ENCODE measurements at places on chromosomes 1 and 21.

DNA sequence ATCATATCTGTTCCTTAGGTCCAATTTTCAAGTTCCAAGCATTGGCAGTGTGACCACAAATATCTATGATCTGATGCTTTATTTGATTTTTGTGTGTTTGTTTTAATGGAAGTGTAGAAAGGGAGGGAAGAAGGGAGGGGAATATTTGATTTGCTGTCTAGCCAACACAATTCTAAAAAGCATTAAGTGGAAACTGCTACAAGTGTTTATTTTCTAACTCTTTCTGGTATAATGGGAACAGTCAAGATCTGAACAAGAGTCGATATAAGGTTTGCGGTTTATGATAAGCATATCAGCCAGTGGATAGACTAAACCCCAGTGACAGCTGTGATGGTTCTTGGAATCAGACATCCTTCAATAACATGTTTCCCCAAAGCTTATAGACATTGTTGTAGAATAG, 267.8 kb upstream of the SNX7 start:
- DNase-seq: no peak

DNA sequence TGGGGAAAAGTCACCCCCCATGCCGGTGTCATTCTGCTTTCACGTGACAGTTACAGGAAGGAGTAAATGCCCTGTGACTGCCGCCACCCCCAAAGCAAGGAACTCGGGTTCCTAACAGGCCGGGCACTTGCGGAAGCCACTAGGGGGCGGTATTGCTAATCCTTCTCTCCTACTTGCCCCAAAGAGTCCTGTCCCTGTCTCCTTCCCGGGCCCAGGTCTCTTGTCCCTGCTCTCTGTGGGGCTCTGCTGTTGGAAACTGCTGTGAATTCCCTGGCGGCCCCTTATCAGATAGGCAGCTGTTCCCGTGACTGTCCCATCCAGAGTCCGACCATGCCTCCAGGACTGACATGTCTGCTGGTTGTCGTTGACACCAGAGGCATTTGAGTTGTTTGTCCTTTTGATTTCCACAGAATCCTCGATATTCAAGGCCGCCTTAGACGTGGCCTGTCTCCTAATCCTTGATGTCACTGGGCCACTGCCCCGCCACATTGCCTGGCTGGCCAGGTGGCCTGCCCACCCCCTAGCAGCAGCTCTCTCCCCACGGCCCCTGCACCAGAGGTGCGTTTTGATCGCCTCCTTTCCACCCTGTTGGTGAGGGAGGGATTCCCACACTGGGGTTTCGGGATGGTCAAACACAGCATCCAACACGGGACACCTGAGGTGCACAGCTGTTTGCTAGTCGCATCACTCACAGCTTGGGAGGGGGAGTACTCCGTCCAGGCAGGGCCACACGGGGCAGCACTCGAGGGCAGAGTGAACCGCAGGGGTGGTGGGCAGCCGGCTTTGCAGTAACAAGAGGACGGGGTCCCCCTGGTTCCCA, 37.3 kb downstream of the CHAF1B start:
- DNase-seq: no peak

GRCh38 chr1:40786171-40786994, 2.8 kb downstream of the KCNQ4 start:
- no peak for DNase-seq

GRCh38 chr1:181139631-181140061, 51.1 kb downstream of the IER5 start:
- no peak for DNase-seq

- DNase-seq: no peak
Observed at GRCh38 chr21:45459171-45460010, 54.4 kb downstream of the COL18A1 start.
